Activated CD4-positive, CD25-positive, alpha-beta regulatory T cell treated with anti-CD3 and anti-CD28 coated beads, Interleukin-2, amount 50 U/mL, for 16 hours (primary cell): ENCODE measurements at places on chromosomes 16 and 17.

- no peak for DNase-seq
Observed at GRCh38 chr17:7667656-7668406, 17.1 kb downstream of the ATP1B2 start.

DNA sequence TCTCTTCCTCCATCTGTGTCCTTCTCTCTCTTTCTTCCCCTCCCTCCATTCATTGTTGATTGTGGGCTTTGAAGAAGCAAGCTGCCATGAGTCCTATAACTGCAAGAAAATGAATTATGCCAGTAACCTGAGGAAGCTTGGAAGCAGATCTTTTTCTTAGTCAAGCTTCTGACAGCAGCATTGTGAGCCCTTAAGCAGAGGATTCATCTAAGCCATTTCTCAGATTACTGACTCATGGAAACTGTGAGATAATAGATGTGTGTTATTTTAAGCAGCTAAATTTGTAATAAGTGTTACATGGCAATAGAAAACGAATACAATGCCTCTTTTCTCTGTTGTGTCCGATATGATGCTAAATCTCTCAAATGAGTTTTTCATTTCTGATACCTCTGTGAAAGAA, 1109.7 kb downstream of the CDH11 start:
- DNase-seq: no peak

GRCh38 chr16:22322741-22323140, 25.5 kb downstream of the POLR3E start:
- no peak for DNase-seq

DNA sequence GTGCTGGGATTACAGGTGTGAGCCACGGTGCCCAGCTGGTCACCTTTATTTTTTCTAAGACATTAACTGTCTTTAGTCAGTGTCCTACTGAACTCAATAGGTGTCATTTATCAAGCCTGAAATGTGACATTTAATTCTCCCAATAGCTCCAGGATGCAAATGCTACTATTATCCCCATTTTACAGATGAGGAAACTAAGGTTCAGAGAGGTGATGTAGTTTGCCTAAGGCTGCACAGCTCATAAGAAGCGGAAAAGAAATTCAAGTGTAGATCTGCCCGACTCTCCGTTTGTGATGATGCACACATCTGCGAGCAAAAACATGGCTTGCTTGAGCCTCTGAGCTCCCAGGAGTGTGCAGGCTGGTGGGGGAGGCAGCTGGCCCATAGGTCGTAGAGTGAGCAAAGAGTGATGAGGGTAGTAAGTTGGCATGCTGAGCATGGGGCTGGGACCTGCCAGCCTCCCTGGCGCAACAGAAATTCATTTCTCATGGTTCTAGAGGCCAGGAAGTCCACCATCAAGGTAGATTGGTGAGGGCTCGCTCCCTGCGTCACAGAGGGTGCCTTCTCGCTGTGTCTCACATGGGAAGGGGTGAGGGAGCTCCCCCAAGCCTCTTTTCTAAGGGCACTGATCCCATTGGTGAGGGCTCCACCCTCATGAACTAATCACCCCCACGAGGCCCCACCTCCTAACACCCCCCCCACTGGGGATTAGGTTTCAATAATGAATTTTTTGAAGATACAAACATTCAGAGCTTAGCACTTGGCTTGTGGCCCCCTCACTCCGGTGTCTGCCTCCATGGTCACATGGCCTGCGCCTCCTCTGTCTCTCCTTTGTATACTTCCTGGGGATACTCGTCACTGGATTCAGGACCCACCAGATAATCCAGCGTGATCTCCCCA, 141.5 kb upstream of the PLCG2 start:
- DNase-seq: no peak

GRCh38 chr17:965311-965989, 14.1 kb downstream of the NXN start:
- no peak for DNase-seq

- no peak for DNase-seq
Observed at GRCh38 chr17:64223931-64224629, 39.0 kb downstream of the TEX2 start.

- DNase-seq: no peak
Observed at GRCh38 chr16:11672206-11673090, 4.2 kb downstream of the SNN start.

- no peak for DNase-seq
Observed at GRCh38 chr17:64063766-64064224, 43.4 kb upstream of the ICAM2 start.

GRCh38 chr17:62823111-62823893, 15.2 kb upstream of the MARCHF10 start:
- no peak for DNase-seq

- no peak for DNase-seq
Observed at GRCh38 chr16:1713331-1713730, 7.3 kb downstream of the MAPK8IP3 start.

- no peak for DNase-seq
Observed at GRCh38 chr17:54901230-54901822, 674 bp downstream of the TOM1L1 start.

DNA sequence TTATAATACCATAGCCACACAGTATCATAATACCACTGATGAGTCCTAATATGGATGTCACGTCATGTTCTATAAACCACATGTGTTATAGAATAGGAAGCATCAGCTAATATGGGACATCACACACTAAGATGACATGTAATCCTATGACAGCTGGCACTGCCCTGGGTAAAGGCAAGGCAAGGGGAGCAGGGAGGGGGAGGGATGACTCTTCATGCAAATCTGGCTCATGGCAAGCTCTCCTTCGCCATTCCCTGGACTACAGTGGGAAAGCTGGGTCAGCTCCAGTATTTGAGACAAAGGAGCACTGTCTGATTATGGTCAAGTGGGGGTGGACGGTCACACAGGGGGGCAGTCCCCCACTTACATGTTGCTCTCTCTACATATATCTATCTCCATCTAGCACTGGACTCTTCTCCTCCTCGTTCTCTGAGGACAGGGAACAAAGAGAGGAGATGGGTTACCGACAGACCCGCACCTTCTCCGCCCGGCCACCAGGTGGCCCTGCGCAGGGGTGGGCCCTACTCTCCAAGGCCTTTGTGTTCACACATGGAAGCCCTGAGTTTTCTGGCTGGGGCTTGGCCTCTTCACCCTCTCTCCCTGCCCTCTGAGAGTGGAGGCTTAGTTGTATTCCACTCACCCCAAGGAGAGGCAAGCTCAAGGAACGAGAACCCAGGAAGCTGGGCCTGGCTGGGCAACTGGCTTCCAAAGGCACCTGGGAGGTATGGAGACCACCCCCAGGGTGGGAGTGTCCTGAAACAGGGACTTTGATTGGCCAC, 23.4 kb upstream of the MPO start:
- no peak for DNase-seq

DNA sequence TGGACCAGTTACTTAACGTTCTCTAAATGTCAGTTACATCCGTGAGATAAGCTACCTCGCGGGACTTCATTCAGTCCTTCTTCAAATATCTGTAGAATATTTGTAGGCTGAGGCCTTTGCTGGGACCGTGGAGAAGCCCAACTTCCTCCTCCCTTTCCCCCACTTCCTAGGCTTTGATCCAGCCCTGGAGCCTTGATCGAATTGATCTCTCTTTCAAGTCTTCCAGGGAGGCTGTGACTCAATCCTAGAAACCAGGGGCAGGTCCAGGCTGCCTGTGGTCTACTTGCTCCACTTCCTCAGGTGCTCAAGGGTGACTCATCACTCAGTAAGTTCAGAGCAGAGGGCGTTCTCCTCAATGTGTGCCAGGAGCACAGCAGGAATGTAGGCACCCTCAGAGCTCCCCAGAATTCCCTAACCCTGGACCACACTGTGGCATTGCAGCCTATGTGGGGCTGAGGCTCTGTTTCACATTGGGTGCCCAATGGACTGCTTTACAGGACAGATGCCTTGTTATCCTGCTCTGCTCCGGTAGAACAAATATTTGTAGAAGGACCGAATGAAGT, 11.2 kb upstream of the CEP20 start:
- DNase-seq: no peak

- DNase-seq: no peak
Observed at GRCh38 chr16:81136390-81137335, 40.5 kb upstream of the GCSH start.

DNA sequence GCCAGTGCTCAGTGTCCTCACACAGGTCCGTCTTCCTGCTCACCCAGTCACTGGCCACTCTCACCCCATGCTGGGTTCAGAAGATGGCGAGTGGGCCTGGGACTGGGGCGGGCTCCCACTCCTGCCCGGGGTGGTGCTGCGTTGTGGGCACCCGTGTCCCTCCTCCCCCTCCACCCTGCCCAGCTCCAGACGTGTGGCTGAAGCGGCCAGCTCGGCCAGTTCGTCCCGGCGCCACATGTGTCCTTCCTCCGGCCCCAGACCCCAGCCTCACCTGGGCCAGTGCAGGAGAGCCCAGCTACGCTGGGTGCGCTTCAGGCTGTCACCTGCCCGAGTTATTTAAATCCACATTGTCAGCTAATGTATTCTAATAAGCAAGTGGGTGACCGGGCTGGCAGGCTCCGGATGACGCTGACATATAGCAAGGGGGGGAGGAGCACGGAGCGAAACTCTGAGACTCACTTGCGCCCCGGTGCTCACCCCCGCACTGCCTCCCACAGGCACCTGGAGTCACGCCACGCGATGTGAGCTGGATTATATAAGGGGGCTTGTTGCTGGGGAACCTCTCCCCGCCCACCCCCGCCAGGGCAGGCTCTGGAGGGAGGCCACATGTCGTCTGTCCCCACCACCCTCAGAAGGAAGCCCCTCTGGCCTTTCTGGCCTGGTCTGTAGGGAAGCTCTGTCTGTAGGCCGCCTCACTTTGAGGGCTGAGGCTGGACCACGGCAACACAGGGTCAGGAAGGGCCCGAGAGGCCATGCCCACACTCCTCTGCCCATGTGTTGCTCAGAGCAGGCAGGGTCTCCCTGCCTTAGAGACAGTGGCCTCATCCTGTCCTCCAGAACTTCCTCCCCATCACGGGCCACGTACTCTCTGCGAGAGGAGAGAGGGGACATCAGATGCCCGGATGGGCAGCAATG, 7.1 kb upstream of the BAIAP2 start:
- DNase-seq: no peak

- no peak for DNase-seq
Observed at GRCh38 chr17:27878776-27879562, 14.2 kb downstream of the LYRM9 start.

DNA sequence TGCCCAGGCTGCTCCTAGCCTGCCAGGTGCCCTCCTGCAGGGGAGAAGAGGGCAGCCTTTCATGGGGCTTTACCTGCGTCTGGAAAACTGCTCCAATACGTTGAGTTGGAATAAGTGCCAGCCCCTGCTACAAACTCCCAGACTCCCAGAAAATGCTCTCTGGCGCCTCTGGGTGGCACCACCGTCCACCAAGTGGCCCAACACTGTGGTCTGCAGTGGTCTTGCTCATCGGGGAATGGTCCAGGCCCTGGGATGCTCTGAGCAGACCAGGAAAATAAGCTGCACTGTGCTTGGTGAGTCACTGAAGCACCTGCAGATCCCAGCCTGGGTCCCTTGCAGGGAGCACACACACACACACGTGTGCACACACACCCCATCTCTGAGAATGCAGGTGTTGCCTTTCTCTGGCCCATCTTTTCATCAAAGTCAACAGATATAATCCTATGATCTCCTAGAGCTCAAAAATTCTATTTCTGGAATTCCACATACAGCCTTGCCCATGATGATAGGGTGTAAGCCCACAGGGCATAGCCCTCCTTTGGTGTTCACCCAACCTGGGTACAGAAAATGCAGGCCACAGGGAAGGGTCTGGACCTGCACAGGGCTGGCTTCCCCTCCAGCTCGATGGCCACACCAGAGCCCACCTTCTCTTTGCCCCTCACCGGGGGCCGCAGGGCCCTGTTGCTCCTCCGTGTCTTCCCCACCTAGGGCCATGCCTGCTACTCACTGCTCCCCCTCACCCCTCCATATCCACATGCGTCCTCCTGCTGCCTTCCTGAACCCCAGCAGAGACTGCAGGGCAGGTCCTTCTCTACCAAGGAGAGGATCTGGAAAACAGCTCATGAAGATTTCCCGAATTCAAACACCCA, 20.5 kb downstream of the CDIP1 start:
- no peak for DNase-seq

DNA sequence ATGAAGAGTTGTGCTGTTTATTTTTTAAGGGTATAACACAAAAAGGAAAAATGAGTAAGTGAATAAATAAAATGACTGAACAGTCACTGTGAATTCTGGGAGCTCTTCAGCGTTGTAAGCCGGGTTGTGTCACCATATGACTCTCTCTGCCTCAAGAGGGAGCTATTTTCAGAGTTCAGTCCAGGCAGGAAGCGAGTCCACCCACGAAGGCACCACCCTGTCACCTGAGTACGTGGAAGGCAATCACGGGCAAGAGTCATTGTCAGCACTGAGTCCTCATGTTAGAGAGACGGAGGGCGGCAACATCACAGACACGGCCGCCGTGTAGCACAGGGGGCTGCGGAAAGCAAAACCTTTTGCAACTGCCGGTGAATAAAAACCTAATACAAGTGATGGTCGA, 227.6 kb downstream of the UTP18 start:
- no peak for DNase-seq

DNA sequence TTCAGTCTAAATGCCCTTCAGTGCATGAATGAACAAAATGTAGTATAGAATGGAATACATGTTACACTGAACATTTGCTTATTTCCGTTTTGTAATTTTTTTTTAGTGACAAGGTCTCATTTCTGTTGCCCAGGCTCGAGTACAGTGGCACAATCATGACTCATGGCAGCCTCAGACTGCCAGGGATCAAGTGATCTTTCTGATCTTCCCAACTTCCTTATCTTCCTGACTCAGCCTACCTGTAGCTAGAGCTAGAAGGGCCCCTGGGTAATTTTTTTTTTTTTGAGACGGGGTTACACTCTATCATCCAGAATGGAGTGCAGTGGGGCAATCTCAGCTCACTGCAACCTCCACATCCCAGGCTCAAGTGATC, 7.3 kb upstream of the SLX4 start:
- no peak for DNase-seq

DNA sequence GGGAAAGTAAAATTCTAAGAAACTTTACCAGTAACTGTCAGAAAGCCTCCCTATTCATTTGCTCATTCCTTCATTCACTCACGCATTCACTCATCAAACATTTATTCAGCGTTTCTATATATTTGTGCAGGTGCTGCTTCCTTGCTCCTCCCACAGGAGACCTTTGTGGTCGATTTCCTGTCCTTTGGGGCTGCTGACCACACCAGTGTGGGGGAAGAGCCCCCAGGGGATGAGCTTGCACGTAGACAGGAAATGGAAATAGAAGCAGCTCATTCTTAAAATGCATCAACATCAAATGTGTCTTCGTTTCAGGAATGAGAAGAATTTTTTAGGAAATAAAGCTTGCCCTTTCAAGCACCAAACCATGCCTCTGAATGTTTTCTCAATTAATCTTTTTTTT, 9.6 kb downstream of the PIK3R6 start:
- no peak for DNase-seq

DNA sequence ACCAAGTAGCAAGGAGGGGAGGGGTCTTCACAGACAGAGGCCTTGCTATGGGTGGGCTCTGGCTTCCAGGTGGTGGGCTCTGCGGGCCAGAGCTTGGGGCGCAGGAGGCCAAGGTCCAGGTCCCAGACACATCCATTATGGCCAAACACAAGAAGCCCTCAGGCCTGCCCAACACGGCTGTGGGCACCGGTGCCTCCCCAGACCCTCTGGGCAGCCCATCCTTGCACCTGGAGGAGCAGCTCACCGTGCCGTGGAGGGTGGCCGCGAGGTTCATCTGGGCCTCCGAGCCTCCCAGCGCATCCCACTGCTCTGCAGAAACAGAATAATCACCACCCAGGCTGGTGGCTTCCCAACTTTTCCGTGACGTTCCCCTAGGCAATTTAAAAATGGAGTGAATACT, 55.9 kb downstream of the TBC1D16 start:
- no peak for DNase-seq

GRCh38 chr17:47929218-47930000, 12.0 kb upstream of the PNPO start:
- DNase-seq: no peak

GRCh38 chr16:55436587-55436986, 42.4 kb upstream of the MMP2 start:
- DNase-seq: no peak

- no peak for DNase-seq
Observed at GRCh38 chr17:51527225-51527982, 267.1 kb downstream of the UTP18 start.
